AG09319 (cell line): ENCODE measurements at places on chromosomes 13 and 19.

- no peak for DNase-seq
These were observed 290.0 kb downstream of the MZT1 start for GRCh38 chr13:72437458-72437857.

DNA sequence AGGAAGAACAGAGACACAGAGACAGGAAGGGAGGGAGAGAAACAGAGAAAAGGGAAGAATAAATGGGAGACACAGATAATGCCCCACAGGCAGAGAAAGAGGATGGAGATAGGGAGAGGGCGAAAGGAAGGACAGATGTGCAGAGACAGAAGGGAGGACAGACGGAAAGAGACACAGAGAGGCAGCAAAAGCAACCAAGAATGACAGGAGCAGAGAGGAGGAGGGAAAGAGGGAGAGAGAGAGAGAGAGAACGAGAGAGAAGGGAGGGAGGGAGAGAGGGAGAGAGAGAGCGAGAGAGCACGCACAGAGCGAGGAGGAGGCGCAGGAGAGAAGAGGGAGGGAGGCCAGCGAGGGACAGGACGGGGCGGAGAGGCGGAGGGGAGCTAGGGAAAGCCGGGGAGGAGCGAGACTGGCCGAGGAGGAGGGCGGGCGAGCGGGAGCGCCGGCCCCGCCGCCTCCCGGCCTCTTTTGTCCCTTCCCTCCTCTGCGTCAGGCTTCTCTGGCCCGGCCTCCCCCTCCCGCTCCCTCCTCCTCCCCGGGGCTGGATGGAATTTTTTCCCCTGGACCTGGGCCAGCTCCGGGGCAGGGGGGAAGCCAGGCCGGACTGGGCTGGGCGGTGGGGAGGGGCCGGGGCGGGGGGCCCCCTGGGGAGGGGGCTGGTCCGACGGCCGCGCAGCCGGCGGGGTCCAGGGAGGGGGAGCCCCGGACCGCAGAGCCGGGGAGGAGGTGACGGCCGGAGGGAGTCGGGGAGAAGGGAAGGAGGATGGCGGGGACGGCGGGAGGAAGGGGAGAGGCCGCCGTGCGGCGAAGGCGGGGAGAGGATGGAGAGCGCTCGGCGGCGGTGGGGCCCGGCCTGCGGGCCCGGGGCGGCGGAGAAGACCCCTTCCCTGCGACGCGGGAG, 4.2 kb upstream of the SPACA6 start:
- peak; percentile 97 for DNase-seq

GRCh38 chr13:34623331-34623730, 318.7 kb upstream of the NBEA start:
- no peak for DNase-seq

- DNase-seq, result no peak
These were observed 91.6 kb upstream of the SIAH3 start for GRCh38 chr13:45943120-45943519.

GRCh38 chr13:60094385-60095088, 69.2 kb downstream of the DIAPH3 start:
- no peak for DNase-seq

DNA sequence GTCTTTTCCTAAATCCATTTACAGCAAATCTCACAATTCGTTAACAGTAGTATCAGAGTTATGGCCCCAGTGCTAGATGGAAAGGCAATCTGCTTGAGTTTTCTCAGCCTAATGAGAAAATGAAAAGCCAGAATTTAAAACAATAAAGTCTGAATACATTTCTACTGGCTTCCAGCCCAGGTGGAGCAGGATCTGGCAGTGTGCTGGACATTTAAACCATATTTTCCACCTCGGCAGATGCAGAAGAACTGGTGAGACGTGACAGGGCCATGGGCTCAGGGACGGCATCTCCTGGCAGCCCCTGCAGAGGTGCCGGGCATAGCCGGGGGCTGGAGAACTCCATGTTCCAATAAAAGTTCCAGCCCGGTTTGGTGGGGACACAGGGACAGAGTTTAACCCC, 7.1 kb downstream of the SMIM7 start:
- no peak for DNase-seq

GRCh38 chr19:17576758-17577456, 21.5 kb downstream of the COLGALT1 start:
- no peak for DNase-seq

DNA sequence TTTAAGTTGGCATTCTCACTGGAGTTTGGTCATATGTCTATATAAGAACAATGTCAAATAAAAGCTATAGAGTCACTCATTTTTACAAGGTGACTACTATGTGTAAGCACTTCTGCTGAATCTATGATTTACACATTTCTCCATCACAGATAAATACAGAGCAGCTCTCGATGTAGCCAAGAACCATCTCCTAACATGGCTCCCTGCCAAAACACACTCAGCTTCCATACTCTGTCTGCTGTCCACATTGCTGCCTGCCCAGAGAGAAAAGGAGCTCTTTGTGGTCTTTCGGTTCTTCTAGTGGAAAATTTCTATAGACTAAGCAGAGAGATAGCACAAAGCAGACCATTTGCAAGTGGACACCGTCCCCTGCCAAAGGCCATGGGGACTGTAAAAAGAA, 190.9 kb upstream of the KLF12 start:
- peak; percentile 19 for DNase-seq

DNA sequence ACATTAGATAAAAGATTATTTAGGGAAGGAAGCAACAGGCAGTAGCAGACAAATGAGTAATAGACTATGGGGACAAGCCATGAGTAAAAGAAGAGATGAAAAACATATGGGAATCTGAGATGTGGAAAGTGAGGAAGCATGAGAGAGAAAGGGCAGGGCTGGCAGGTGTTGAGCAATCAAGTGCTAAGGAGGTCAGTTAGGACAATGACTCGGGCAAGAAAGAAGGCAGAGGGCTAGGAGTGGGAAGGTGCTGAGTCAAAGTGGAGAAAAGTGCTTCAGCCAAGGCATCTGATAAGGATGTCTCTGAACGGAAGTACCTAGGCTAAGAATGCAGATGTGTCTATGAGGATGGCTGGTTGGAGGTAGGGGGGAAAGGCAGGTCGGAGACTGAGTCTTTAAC, 291.9 kb upstream of the HTR2A start:
- peak; percentile 64 for DNase-seq

- no peak for DNase-seq
These were observed 103.9 kb upstream of the DIAPH3 start for GRCh38 chr13:60267498-60268202.
